ENCODE measurements at places on chromosomes 16 and 17.

DNA sequence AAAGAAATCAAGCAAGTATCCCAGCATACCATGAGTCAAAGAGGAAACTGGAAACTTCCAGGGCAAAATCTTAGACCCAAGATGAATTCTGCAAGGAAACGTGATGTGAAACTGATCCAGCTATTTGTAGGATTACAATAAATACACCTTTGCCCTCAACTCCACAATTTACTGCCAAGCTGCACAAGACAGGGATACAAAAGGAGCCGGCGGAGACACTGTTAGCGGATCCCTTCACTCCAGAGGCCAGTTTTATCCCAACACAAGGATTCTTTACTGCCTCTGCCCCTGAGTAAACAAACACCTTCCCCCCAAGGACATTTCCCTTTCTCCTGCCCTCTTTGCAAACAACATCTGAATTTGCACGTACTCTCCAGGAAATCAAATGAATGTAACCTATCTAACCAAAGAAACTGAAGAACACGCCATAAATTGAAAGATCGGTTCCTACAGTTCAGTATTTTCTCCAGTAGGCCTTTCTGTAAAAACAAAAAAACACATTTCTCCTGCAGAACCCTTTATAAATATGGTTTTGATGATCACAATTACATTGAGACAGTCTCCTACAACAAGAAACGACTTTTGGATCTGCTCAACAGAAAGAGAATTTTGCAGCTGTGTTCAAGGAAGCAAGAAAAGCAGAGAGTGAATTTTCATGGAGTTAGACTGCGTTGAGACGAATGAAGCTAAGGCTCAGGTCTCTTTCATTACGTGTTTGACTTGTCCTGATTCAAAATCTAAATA, 1.4 kb upstream of the CBX2 start:
- DNase-seq: no peak

DNA sequence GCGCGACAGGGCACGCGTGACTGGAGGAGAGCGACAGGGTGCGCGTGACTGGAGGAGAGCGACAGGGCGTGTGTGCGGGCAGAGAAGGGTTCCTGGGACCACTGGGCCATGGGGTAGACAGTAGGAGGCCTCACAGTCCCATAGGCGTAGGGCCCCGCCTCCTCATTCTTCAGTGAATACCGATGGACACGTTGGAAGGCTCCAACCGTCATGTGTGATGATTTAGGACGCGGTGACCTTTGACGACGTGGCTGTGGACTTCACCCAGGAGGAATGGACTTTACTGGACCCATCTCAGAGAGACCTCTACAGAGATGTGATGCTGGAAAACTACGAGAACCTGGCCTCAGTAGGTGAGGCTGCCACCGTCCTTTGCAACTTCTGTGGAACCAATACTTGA, 5.4 kb downstream of the ZNF778 start:
- no peak for DNase-seq

DNA sequence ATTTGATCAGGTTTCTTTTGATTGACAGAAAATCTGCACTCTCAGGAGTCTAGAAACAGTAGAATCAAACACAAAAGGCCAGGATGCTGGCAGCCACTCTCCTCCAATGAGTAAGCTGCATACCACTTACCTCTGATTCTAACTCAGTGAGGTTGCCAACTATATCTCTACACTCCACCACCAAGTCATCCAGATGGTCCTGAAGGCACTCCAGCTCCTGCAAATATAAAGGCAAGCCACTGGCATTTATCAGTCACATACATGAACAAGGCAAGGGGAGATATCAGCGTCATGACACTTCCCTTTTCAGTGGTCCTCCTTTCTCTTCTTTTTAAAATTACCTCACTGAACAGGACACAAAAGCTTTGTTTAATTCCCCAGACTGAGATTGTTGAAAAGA, 53.1 kb upstream of the CLEC18B start:
- no peak for DNase-seq

- DNase-seq: no peak
Measured at GRCh38 chr17:4833941-4834680, 971 bp downstream of the MINK1 start.

DNA sequence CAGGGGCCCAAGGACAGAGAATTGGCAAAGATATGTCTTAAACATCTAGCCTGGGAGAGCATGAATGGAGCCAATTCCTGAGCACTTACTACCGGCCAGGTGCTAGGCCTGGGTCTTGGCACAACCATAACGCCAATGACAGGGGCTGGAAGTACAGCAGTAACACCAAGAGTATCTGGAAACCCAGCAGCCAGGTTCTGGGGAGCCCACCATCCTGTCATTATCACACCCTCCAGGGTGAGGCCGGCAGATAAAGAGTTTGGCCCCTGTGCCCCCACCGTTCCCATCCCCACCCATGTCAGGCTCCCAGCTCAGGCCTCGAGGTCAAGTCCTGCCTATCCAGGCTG, 508 bp upstream of the TMC8 start:
- no peak for DNase-seq

GRCh38 chr16:49876716-49877129, 20.8 kb upstream of the ZNF423 start:
- DNase-seq: no peak

GRCh38 chr17:65523411-65523810, 38.0 kb downstream of the AXIN2 start:
- DNase-seq: no peak

DNA sequence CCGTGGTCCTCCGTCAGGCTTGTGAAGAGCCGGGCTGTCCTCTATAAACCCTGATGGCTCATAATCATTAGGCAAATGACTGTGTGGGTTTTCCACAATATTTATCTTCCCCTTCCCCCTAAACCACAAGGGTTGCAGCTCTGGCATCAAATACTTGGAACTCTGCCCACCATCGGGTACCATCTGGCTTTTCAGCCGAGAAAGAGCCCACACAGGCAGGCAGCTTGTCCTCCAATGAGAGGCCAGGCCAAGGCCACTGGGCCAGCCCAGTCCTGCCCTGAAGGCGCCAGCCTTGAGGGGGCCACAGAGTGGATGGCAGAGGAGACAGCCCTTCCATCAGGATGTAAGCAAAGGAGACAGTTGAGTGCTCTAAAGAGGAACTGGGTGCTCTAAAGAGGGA, 31.8 kb upstream of the NAT9 start:
- no peak for DNase-seq

DNA sequence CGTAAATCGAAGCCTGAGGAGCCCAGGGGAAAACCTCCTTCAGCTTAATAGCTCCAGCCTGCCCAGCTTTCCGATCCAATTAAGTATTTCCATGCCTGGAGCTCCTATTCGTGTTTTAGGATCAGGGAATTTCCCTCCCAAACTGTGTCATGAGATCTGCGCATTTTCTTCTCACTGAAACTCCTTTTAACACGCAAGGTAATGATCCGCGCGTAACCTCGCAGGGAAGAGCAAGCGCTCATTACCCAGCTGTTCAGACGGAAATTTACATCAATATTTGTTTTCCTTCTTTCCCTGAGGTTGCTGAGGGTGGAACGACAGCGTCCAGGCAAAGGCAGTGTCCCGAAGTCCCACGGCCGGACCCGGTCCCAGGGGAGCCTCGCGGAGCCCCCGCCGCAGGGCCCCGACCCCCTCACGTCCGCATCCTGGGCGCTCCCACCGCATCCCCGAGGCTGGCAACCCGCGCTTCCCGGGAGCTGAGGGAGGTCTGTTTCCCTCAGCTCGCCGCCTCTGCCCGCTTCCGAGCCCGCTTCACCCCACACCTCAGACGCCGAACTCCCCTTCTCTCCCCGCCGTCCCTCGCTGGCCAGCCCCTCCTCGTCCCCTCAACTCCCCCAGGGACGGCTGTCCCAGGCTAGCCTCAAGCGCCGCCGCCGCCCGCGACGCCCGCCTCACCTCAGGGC, 415 bp downstream of the ABCA5 start:
- no peak for DNase-seq

- DNase-seq: no peak
Measured at GRCh38 chr16:3824121-3824795, 56.3 kb downstream of the CREBBP start.

DNA sequence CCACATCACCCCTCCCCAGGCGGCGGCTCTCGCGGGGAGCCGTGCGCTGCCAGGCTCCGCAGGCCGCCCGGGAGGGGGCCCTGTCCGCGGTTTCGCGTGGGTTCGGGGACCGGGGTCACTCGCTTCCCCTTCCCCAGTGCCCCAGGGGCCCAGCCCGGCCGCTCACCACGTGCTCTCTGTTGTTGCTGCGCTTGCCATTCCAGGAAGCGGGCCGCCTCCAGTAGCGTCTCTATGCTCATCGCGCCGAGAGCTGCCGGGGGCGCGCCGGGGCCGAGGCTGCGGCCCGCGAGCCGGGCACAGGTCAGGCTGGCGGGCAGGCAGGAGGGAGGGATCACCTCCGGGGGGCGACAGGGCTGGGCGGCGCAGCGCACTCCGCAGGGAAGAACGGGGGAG, 390 bp downstream of the MNT start:
- DNase-seq: peak; percentile 78

- no peak for DNase-seq
Measured at GRCh38 chr16:76656994-76657393, 379.8 kb downstream of the CNTNAP4 start.

DNA sequence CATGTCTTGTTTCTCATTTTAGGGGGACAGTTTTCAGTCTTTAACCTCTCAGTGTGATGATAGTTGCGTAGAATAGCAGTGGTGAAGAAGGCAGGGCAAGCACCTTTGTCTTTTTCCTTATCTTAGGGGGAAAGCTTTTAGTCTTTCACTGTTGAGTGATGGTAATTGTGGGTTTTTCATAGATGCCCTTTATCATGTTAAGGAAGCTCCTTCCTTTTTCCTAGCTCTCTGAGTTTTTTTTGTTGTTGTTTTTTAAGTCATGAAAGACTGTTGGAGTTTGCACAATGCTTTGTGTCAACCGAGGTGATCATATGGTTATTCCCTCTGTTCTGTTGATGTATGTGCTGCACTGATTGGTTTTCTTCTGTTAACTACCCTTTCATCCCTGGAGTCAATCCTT, 15.7 kb downstream of the NOL11 start:
- no peak for DNase-seq

DNA sequence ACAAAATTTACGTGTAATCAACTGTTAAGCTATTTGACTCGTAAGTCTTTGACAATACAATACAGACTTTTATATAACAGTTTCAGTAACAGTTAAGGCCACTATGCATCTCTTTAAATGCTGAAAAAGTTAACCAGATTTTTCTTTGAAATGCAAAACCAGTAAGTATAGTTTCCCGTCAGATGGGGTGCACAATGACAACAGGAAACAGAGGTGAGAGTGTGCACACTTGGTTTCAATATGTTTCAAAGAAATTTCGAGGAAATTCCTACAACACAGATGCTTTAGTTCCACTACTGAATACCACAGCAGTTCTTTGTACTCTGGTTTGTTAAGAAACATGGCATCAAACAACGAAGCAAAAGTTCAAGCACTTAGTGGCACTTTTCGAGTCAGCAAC, 48.4 kb downstream of the RNF157 start:
- DNase-seq: peak; percentile 76

GRCh38 chr17:80998118-80998747, 6.6 kb downstream of the CHMP6 start:
- DNase-seq: no peak

- no peak for DNase-seq
Measured at GRCh38 chr17:64356304-64356686, 34.4 kb downstream of the PECAM1 start.

- no peak for DNase-seq
Measured at GRCh38 chr17:5819396-5819795, 235.1 kb upstream of the NLRP1 start.

- DNase-seq: no peak
Measured at GRCh38 chr17:57082441-57082840, 2.6 kb upstream of the AKAP1 start.

- DNase-seq: no peak
Measured at GRCh38 chr17:28097901-28098300, 55.4 kb downstream of the NLK start.

- DNase-seq: no peak
Measured at GRCh38 chr16:82668094-82668493, 41.3 kb downstream of the CDH13 start.

GRCh38 chr17:55344514-55344997, 77.1 kb downstream of the MMD start:
- peak; percentile 80 for DNase-seq

DNA sequence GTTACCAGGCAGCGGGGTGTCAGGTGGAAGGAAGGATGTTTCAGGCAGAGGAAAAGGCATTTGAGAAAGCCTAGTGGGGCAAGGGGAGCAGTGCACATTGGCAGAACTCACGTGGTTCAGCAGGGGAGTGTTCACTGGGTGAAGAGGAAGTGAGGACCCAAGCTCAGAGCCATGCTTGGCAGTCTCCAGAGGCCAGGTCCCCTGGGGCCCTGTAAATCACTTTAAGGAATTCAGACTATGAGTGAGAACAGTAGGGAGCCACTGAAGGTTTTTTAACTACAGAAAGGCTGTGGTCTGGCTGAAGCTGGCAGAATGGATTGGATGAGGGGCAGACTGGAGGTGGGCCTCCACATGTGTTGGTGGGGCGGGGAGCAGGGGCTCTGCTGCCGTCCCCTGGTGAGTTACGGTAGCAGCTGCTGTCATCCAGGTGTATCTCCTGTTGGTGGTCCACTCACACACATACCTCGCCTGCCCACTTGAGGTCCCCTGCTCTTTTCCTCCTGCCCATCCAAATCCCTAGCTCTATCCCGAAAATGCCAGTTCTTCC, 5.1 kb downstream of the CLEC16A start:
- peak; percentile 73 for DNase-seq

DNA sequence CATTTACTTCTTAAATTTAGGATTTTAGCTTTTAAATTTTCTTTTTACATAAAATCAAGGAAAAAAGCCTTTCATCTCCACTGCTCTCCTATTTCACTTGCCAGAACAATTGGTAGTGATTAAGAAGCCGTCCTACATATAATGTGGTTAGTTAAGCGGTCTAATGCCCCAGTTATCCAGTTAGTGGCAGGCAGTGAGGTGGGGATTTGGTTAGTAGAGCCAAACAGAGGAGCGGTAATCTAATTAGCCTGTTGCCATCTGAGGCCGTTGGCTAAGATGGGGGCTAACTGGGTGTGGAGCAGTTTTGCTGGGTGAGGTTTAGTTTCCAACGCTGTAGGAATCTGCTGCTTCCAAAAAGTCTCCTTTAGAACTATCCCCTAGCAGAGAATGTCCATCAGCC, 22.4 kb downstream of the SNX11 start:
- no peak for DNase-seq

DNA sequence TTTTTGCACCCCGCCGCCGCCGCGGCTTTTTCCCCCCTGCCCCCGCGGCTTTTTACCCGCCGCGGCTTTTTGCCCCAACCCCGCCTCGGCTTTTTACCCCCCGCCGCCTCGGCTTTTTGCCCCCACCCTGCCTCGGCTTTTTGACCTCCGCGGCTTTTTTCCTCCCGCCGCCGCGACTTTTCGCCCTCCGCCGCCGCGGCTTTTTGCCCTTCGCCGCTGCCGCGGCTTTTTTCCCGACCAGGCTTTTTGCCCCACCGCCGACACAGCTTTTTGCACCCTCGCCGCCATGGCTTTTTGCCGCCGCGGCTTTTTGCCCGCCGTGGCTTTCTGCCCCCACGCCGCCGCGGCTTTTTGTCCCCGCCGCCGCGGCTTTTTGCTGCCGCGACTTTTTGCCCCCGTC, 137.0 kb upstream of the TP53TG3D start:
- DNase-seq: no peak

GRCh38 chr16:53865494-53865863, 161.5 kb downstream of the FTO start:
- DNase-seq: no peak
